ENCODE measurements at places on chromosomes 4 and X.

DNA sequence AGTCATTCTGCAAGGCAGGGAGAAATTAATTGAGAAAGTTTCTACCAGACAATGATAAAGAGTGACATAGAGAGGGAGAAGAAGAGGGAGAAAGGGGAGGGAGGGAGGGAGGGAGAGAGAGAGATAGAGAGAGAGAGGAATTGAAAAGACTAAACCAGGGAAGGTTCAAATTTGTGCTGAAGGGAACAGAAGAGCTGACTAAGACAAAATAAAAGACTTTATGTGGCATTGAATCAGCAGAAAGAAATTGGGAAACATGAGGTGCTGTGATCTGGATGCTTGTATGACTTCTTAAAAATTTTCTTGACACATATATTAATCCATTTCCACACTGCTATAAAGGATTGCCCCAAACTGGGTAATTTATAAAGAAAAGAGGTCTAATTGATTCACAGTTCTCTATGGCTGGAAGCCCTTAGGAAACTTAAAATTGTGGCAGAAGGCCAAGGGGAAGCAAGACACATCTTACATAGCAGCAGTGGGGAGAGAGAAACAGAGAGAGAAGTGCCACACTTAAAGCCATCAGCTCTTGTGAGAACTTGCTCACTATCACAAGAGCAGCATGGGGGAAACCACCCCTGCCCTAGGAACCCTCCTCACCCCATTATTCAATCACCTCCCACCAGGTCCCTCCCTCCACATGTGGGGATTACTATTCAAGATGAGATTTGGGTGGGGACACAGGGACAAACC lies 13.5 kb upstream of the CXCL6 start:
- no peak for DNase-seq

DNA sequence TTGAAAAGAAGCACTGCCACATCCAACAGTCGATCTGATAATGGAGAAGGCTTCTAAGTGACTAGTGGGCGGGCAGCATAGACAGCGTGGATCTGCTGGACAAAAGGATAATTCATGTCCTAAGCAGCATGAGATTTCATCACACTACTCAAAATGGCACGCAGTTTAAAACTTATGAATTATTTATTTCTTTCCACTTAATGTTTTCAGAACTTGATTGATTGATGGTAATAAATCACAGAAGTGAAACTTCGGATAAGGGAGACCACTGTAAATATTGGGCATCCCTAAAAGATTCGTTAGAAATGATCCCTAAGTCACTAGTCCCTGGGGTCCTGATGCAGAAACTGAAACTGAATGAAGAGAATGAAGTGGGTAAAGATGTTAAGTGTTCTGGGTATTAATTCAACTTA lies 93.0 kb upstream of the ANK2 start:
- no peak for DNase-seq

DNA sequence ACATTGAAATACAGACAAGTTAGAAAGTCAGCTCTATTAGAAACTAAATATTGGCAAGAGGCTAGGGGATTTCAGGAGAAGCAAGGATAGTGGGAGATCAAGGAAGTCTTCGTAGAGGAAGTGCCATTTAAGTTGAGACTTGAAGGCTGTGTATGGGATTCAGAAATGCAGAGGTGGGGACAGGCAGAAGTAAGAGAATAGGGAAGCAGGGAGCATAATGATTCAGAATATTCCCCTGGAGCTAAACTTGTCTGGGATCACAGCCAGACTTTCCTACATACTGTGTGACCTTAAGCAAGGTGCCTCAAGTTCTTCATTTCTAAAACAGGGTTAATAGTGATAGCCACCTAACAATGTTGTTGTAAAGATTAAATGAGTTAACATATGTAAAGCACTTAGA lies 108.8 kb downstream of the DDIT4L start:
- DNase-seq = no peak

GRCh38 chrX:82765811-82766210 lies 742.3 kb upstream of the POU3F4 start:
- DNase-seq = no peak

GRCh38 chr4:98509721-98510120 lies 148.7 kb downstream of the TSPAN5 start:
- DNase-seq = no peak

DNA sequence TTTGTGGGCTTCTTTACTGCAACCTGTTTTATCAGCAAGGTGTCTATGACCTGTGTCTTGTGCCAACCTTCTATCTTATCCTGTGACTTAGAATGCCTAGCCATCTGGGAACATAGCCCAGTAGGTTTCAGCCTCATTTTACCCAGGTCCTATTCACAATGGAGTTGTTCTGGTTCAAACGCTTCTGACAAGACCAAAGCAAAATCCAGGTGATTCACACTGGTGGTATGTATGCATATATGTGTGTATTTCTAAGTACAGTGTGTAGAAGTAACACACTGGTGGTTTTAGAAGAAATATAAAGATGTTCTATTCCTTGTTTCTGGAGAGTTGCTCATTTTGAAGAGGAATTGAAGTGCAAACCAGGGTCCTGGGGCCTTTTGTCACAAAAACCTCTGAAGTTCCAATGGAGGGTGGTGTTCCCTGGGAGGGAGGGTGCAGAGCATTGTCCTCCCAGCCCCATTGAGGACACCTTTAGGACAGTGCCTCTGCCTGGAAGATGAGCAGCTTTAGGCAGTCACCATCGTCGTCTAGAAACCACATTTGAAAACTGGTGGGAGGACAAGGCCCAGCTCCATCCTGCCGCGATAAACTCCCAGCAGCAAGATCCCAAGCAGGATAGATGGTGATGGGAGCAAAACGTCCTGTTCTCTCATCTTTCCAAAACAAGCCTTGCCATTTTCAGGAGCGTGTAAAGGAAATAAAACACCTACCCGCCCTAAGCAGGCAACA lies 191.4 kb downstream of the TSPAN5 start:
- no peak for DNase-seq

GRCh38 chr4:16732741-16733140 lies 165.7 kb downstream of the LDB2 start:
- no peak for DNase-seq

DNA sequence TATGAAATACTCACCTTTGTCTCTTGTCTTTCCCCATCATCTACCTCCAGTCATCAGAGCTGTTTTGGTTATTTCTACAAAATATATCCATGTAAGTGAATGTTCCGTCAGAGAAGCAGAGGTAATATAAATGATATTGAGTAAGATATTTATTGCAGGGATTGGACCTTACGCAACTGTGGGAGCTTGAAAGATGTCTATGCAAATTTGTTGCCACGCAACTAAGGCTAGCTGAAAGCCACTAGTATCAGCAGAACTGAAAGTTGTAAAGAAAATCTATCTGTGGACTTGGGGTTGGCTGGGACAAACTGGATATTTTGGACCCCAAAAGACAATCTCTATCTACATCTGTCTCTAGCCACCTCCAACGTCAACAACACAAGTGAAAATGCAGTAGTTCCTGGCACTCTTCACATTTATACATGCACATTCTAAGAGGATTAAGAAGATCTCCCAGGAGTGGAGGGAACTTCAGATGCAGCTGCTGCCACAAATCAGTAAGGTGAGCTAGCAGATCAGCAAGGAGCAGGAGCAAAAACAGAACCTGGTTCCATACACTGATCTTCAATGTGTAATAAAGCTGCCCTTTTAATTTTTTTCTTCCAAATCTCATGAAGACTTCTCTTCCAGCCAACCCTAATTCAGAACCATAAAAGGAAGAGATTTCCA lies 8.5 kb upstream of the CCSER1 start:
- DNase-seq = no peak

GRCh38 chr4:53734182-53734581 lies 142.9 kb upstream of the LNX1 start:
- DNase-seq = no peak

DNA sequence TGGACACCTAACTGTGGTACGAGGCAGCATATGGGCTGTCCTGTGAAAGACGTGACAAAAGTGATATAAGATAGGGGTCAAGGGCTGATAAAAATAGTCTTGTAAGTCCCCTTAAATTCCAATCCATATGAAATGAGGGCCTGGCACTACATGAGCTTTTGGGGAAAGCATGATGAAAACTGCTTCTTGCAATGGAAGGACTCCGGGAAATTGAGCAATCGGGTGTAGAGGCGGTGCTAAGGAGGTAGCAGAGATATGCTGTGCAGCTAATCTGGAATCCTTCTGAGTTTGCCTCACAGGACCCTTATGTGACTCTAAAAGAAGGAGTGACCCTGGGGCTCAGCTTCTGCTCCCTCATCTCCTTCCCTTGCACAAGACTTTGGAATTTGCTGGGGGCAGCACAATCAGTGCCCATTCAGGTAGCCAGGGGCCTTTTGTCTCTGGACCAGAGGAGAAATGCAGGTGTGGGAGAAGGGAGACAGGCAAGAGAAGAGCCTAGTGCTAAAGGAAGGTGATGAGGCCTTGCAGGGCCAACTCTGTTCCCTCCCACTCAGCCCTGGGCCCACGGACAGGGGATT lies 12.8 kb downstream of the CLDN2 start:
- DNase-seq = no peak

- DNase-seq = no peak
Measured at GRCh38 chrX:153628129-153628528, 18.9 kb upstream of the DUSP9 start.

DNA sequence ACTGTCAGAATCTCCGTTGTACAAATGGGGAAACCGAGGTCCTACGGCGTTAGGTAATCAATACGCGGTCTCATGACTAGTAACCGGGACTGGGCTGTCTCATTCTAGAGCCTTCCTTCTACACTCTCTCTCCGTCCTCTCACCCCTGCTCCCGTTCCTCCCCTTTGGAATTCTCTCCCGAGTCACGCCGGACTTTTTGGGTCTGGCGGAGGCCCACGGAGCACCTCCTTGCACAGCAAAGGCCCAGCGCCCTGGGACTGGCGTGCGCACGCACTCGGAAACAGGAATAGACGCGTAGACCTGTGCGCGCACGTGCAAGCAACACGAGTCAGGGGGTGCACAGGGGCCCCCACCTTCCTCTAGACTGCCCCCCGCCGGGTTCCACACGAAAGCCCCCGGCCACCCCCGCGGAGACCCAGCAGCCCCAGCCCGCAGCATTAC lies 361 bp downstream of the QDPR start:
- no peak for DNase-seq

GRCh38 chr4:156596706-156597329 lies 374.8 kb downstream of the PDGFC start:
- DNase-seq = no peak

DNA sequence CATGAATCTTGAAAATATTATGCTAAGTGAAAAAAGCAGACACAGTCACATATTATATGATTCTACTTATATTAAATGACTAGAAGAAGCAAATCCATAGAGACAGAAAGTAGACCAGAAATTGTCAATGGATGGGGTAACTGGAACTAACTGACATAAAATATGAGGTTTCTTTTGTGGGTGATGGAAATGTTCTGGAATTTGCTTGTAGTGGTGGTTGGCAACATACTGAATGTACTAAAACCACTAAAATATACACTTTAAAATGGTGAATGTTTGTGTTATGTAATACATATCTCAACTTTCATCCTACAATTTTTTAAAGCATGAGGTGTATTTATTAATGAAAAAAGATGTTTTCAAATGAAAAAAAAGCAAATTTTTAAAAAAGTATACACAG lies 14.7 kb downstream of the CNOT6L start:
- no peak for DNase-seq

- no peak for DNase-seq
Measured at GRCh38 chr4:5952286-5952974, 59.5 kb upstream of the CRMP1 start.

DNA sequence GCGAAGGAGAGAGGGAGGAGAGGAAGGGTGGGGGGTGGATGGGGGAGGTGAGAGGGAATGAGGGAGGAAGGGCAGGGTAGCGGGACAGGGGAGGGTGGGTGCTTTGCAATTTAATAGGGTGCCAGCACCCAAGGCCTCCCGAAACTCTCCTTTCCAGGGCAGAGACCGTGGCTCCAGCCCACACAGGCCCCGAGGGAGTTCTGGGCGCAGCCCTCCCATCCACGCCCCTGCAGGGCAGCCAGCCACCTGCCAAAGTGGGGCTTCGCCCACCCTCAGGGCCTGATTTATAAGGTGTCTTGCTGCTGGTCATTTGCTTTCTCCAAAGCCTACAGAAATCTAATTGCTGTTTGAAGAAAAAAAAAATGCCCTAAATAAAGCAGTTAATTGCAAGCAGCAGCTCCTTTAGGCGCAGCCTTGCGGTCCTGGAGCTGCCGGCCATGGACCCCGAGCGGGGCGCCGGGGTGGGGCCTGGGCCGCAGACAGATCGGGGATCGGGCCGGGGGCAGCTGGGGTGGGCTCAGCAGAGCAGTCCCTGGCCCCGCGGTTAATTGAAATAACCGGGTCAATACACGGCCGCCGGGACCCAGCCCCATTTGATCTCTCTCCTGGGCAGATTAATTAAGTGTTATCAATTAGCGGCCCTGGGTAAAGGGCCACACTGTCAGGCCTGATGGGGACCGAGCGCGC lies 106.0 kb upstream of the NKX1-1 start:
- no peak for DNase-seq

- DNase-seq = peak; percentile 33
Measured at GRCh38 chr4:140427106-140427918, at the start of gene CLGN. TSS of gene CLGN (minus strand) at chr4:140427648. CDS start at chr4:140413078, 14,570 bp downstream.

- no peak for DNase-seq
Measured at GRCh38 chr4:128818442-128818841, 8.9 kb downstream of the JADE1 start.

DNA sequence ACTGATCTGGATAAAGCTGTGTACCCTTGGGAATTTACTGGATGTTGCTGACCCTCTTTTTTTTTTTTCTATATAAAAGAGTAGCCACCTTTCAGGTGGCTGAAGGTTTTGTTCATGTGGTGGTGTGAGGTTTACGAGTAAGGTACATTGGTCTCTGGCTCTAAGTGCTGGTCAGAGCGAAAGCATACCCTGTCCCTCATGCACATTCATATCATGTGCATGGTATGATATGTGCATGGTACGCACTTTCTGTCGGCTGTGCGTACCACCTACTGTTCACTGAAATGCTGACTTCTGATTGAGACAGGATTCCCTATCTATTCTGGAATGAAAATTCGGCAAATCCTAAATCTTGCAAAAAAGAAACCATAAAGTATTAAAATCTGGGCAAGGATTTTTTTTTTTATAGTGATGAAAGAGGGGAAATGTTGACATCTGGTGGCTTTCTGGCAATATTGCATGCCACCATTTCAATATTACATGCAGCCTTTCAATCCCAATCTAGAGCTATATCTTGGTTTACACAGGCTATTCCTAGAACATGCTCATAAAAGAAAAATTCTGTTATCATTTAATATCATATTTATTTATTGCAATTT lies 32.8 kb downstream of the FAM149A start:
- DNase-seq = no peak

DNA sequence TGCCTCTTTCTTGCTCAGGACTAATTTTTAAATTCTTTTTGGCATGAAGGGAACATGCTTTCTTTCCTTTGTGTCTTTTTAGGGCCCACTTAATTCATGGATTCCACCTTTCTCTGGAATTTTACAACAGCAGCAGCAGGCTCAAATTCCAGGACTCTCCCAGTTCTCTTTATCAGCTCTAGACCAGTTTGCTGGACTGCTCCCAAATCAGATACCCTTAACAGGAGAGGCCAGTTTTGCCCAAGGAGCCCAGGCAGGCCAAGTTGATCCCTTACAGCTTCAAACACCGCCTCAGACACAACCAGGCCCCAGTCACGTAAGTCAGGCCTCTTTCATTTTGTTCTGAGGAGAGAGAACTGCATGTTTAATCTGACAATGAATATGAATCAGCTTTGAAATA lies 2.3 kb downstream of the ODAM start:
- DNase-seq = no peak

- peak; percentile 41 for DNase-seq
Measured at GRCh38 chr4:118746251-118746919, 61.2 kb downstream of the METTL14 start.

Measured in NCI-H2029 treated with DMSO at 0.1 percent for 48 hours (cell line).